ENCODE measurements at places on chromosomes 16 and 17.
A peak's percentile ranks its signal among the peaks of the same experiment; 100 is the strongest.

- DNase-seq, result no peak
These were observed 24.8 kb upstream of the CDRT4 start for GRCh38 chr17:15492186-15492585.

GRCh38 chr16:67719048-67719777 is at the start of gene GFOD2:
TSS of gene GFOD2 (minus strand) at chr16:67719316. CDS start at chr16:67685715, 33,601 bp downstream.
- DNase-seq, result peak; percentile 94

DNA sequence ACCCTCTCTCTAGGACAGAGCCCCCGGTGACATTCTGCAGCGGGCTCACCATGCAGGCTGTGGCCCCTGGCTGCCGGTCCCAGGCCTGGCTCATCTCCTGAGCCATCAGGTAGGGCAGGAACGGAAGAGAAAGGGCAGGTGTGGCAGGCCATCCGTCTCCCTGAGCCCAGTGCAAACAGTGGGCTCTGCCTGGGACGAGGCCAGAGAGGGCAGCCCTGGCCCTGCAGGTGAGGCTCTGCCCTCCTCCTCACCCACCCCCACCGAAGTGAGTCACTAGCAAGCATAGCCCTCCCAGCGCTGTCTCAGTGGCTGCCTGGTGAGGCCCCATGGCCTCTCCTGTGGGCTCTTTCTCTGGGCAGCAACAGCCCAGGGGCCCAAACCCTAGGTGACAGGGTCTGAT is 14.5 kb downstream of the OTOP3 start:
- no peak for DNase-seq

DNA sequence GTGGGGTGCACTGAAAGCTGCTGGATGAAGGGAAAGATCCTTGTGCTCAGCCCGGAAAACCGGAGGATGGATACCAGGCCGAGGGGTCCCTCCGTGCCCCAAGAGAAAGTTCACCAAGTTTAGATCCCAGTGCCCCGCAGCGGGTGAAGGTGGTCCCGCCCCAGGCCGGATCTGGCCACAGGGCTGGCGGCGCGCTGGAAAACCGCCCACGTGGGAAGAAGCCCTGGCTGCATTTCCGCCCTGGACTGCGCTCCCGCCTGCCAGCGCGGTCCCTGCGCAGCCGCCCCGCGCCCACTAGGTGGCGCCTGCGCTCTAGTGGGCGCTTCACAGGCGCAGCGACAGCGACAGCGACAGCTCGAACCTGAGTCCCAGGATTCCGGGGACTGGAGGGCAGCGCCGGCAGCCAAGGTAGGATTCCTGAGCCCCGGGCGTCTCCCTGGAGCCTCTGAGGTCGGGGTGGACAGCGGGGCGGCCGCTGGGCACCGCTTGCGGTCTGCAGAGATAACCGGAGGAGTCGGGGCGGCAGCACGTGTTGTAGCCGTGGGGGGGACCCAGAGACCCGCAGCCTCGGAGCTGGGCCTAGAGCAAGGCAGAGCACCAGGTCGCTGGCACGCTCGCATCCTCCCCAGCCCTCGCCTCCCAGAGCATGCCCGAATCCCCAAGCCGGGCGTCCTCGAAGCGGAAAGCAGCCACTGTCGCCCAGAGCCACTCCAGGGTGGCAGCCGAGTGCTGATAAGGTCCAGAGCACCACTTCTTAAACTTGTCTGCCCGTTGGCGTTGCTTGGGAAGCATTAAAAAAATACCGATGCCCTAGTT is at the start of gene CHD9:
Gene CHD9 (plus strand): TSS at position 322 of the 816 bp plus-strand sequence. CDS start 101,099 bp downstream, outside the sequence.
- DNase-seq, result peak; percentile 31

DNA sequence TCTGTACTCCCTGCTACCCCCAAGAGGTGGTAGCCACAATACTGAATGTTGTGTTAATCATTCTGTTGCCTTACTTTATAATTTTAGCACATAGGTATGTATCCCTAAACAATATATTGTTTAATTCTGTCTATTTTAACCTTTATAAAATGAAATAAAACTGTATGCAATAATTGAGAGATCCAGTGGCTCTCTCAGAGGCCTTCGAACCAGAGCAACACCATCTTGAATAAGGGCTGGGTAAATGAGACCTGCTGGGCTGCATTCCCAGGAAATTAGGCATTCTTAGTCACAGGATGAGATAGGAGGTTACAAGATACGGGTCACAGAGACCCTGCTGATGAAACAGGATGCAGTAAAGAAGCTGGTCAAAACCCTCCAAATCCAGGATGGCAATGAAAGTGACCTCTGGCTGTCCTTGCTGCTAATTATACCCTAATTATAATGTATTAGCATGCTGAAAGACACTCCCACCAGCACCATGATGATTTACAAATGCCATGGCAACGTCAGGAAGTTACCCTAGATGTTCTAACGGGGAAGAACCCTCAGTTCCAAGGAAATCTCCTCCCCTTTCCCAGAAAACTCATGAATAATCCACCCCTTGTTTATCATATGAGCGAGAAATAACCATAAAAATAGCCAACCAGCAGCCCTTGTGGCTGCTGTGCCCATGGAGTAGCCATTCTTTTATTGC is 2.0 kb upstream of the CANT1 start:
- no peak for DNase-seq

- DNase-seq, result no peak
These were observed 2.0 kb downstream of the NPTX1 start for GRCh38 chr17:80474231-80474960.

- no peak for DNase-seq
These were observed 143.7 kb downstream of the CDH8 start for GRCh38 chr16:61892531-61892930.

DNA sequence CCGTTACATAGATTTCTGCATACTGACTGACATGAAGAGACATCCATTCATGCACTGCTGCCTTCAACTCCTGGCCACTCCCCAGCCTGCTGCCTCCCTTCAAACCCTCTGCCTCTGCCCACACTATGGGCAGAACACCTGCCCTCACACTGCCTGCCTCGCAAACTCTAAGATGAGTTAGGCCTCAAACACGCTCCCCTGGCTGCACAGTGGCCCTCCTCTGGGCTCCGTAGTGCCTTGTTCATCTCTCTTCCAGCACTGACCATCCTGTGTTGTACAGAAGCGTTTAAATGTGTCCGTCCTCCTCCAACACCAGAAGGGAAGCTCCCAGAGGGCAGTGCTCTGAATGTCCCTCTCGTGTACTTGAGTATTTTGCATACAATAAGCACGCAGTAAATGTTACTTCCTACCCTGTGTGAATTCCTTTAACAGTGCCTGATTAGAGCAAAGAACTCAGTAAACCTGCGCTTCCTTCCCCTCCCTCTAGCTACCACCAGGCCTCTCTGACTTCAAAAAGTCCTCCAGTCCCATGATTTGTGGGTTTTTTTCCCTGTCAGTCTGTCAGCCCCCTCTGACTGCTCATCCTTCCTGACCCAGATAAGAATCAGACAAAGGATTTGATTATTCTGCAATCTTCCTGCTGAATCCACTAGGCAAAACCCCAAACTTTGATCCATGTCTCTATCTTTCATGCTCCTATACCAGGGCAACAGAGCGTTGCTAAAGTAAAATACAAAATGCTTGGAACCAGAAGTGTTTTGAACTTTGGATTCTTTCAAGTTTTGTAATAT is 3.9 kb downstream of the DHX33 start:
- no peak for DNase-seq

DNA sequence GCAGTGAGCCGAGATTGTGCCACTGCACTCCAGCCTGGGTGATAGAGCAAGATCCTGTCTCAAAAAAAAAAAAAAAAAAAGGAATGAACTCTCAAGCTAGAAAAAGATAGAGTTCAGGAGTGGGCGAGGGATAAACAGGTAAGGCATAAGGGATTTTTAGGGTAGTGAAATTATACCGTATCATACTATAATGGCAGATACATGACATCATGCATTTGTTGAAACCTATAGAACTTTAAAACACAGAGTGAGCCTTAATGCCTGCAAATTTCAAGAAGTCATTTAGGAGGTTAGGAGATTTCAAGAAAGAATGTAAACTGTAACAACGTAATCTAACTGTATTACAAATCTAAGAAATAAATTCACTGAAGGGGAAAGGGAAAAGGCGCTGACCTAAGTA is 20.4 kb downstream of the SKAP1 start:
- no peak for DNase-seq
